Dermis microvascular lymphatic vessel endothelial cell (primary cell): ENCODE measurements at places on chromosomes 2 and 18. TPM values are rescaled to one million over a fixed set of nuclear protein-coding genes. Genes with fewer than 3 reads are reported as not detected.

The CRYGD gene
- total RNA-seq, result not detected in 2 replicates

The RESP18 gene
- not detected in 2 replicates for total RNA-seq

The CHRNG gene
- not detected in 2 replicates for total RNA-seq

GRCh38 chr2:166516712-166517303, 22.8 kb upstream of the SCN7A start:
- DNase-seq, result peak; percentile 26

The CKAP2L gene
- total RNA-seq, result 2.0 and 3.1 TPM in 2 replicates

DNA sequence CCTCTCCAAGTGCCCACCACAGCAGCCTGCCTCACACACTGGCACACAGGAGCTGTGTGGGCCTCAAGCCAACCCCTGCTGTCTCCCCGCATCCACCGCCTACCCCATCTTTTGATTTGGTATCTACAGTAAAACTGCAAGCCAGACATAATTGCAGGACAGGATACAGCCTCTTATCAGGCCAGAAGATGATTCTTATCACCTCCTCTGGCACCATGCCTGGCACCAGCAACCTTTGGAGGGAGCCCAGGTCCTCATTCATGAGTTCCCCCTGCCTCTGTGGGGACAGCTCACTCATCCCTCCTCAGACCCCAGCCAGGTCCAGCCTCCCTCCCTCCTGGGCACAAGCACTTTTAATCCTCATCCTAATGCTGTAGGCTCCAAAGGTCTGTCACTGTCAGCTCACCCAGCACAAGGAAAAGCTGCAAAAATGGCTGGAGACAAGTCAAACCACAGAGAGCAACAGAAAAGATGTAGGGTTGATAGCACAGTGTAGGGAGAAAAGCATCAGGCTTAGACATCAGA, 9.7 kb downstream of the RAB11FIP5 start:
- no peak for DNase-seq

GRCh38 chr2:129911363-129912065, 68.0 kb upstream of the RAB6C start:
- no peak for DNase-seq

The MYOM1 gene
- total RNA-seq, result 0.26 and 1.9 TPM in 2 replicates

DNA sequence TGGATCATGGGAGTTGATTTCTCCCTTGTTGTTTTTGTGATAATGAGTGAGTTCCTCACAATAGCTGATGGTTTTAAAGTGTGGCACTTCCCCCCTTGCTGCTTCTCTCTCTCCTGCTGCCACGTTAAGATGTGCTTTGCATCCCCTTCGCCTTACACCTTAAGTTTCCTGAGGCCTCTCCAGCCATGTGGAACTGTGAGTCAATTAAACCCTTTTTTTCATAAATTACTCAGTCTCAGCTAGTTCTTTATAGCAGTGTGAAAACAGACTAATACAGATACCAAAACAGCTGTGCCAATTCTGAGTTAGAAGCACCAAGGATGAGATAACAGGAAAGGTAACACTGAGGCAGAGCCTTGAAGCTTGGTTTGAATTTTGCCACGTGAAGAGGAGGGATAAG, 44.7 kb downstream of the ITSN2 start:
- no peak for DNase-seq

The IMMT gene
- 44.7 and 49.7 TPM in 2 replicates for total RNA-seq

DNA sequence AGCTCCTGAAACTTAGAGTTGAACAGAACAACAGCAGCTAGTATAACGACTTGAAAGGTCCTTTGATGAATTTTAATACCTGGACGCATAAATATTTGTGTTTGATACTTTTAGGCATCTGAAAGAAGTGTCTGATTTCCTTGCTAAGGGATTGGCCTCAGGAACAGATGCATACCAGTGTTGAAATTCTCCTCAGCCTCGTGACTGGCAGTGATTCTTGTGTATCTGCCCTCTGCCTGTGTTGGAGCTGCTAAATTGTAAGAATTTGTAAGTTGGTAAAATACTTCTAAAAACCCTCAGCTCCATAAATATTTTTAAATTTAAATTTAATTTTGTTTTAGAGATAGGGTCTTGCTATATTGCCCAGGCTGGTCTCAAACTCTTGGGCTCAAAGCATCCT, 22.4 kb upstream of the SCYGR1 start:
- DNase-seq, result no peak

DNA sequence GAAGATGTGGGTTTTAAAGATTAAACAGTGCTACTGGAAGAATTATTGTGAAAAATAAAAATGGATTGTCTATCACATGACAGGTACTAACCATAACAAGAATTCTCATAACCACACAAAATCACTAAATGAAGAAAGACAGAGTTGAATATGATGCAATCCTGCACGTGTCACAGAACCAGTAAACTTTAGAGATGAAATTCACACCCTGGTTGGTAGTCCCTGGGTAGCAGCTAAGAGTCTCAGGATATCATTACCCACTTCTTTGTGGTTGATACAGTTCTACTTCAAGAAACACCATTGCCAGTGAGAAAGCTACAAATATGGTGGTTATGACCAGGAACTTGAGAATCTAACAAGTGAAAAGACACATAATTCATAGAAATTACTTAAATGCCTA, 450.2 kb downstream of the ERBB4 start:
- DNase-seq, result no peak

- no peak for DNase-seq
These were observed 276.0 kb downstream of the LRRTM1 start for GRCh38 chr2:80028584-80028983.

DNA sequence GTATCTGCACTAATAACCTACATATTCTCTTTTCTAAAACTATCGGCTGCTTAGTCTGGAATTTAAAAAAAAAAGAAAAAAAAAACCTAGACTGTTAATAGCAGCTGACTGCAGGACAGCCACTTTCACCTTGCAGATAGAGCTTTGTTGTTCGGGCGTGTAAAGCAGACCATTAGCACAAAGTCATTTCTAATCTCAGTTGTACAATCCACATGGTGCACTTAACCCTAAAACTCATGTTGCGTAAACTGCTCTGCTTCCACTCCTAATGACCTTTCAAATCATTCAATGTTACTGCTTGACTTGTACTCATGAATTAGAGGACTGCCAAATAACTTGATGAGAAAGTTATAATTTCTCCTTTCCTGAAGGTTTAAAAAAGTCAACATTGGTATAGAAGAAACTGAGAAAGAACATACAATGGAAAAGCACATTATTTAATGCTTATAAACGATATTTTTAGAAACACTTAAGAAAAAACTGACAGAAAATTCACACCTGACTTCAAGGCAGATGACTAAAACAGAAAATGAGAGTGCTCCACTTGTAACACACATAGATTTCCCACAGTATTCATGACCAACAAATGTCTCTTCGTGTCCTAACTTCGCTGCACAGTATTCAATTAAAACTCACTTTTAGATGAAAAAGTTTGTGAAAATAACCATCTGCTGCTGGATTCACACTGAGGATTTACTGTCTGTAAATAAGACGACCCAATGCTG, 2.6 kb downstream of the CDH2 start:
- no peak for DNase-seq

- DNase-seq, result no peak
These were observed 14.5 kb upstream of the PAPOLG start for GRCh38 chr2:60741576-60741975.

- DNase-seq, result no peak
These were observed 227.2 kb downstream of the PHLPP1 start for GRCh38 chr18:62942578-62942977.

The CCDC148 gene
- 0.13 TPM in 2 replicates for total RNA-seq

GRCh38 chr2:63121055-63121834, 70.6 kb downstream of the OTX1 start:
- DNase-seq, result no peak

DNA sequence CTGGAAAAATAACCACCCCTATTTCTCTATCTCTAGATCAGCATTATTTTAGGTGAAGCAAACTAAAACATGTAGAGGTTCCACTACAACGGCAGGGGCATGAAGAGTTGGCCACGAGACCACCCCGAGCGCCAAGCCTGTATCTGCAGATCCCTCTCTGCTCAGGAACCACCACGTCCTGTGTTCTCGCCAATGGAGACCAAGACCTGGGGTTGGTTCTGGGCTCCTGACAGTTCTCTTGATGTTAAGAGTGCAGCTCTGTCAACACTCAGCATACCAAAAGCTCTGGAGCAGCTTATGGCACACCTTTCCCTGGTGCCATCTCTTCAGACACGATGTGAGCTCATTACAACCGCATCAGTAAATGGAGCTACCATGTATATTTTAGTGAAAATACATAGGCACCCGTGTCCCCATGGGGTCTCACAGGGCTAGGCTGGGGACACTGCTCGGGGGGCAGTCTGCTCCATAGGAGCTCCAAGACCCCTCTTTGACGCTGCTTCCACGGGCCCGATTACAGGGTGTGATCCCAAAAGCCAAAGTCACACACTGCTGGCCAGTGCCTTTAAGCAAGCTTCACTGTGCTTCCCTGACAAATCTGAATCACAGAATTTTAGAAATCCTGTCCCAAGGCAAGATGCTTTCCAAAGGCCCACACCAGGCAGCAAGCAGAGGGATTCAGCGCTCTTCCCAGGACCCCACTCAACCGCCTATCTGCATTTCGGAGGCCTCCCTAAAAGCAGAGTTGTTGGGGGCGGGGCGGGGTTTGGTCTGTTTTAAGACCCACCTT, 72.2 kb downstream of the EMILIN2 start:
- no peak for DNase-seq

GRCh38 chr2:37637985-37638384, 33.5 kb downstream of the CDC42EP3 start:
- no peak for DNase-seq

- DNase-seq, result no peak
These were observed 147.6 kb upstream of the ITGA4 start for GRCh38 chr2:181309586-181309985.

DNA sequence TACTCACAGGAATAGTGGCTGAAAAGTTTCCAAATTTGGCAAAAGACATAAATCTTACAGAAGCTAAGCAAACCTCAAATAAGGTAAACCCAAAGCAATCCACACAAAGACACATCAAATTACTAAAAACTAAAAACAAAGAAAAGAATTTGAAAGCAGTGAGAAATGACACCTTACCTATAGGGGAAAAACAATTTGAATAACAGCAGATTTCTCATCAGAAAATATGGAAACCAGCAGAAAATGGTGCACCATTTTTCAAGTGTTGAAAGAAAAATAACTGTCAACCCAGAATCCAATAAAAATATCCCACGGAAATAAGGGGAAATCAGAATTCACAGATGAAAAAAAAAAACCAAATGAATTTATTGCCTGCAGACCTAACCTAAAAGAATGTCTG, 138.6 kb downstream of the PIGN start:
- DNase-seq, result no peak

GRCh38 chr2:88967844-88968243, 276.4 kb downstream of the RPIA start:
- no peak for DNase-seq

The GAREM2 gene
- 0.13 and 0.51 TPM in 2 replicates for total RNA-seq

GRCh38 chr2:135651717-135652116, 89.9 kb upstream of the UBXN4 start:
- DNase-seq, result no peak

The TFCP2L1 gene
- not detected in 2 replicates for total RNA-seq

GRCh38 chr2:128198656-128199055, 107.7 kb downstream of the UGGT1 start:
- DNase-seq, result no peak

DNA sequence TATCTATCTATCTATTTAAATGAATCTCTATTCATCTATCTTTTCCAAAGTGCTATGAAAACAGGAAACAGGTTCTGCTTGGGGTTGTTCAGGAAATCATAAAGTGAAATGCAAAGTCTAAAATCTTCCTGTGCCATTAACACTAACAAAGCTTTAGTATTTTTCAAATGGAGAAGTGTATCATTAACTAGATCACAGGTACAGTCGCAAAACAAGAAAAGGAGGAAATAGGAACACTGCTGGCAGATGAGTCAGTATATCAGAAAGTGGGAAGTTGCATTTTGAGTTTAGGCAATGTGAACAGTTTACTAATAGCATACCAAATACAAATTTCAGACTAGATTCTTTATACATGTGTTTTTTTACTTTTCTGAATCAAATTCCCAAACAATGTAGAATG, 888.5 kb upstream of the FSHR start:
- DNase-seq, result no peak

- no peak for DNase-seq
These were observed 17.3 kb downstream of the CIB4 start for GRCh38 chr2:26623541-26624495.

The TMEM247 gene
- not detected in 2 replicates for total RNA-seq

DNA sequence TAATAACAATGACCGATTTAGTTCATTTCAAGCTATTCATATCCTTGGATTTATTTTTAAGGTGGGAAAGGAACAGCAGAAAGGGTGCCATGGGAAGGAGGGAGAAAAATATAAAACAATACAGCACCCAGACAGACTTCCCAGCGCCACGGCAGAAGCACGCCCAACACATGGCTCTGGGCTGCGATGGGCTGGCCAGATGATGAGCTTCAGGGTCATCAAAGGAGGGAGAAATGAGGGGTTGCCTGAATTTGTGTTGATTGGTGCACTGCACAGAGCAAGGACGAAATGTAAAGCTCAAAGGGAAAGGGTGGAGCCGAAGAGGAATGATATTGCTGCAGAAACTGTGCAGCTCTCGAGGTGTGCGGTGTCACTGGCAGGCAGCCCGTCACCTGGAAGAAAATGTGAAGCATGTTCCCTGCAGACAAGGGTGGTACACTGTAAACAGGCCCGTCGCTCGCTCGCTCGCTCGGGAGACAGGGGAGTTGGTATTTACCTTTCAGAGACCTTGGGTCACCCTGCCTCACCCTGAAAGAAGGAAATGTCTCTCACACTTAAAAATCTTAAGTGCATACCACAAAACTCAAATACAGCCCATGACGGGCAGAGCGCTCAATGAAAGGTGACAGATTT, 195.5 kb upstream of the CTAGE1 start:
- no peak for DNase-seq

- no peak for DNase-seq
These were observed 3.4 kb upstream of the STAMBP start for GRCh38 chr2:73825408-73825807.

The PTH2R gene
- under 0.01 TPM in 1 of 2 replicates, not detected in the other for total RNA-seq

DNA sequence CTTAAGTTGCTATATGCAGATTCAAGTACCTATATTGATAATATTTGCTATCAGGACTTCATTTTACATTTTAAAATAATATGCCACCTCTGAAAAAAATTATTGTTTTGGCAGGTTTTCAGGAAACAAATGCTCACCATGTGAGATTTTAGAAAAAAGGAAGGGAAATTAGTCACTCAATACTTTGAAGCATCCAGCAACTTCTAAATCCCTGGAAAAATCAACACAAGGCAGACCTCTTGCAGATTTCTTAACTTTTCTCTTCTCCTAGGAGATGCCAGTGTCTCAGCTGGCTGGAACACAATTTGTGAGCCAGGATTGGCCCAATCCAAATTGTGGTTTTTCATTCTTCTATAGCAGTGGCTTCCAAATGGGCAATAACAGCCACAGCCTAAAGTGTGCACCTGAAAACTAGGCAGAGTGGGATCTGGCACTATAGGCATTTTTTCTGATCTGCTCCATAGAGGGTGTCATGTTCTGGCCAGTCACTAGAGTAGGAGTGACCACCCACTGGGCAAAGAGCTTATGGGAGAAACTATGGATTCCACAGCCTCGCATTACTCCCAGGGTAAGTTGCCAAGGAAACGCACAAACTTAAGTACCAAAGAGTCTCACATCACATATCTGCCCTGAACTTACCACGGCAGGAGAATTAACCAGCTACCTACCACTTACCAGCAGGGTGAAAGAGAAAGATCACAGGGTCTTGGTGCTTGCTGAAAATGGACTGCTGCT, 28.1 kb upstream of the THOC1 start:
- DNase-seq, result peak; percentile 61
